ENCODE measurements at places on chromosomes 2 and 18. TPM values are rescaled to one million over a fixed set of nuclear protein-coding genes. Genes with fewer than 3 reads are reported as not detected.

DNA sequence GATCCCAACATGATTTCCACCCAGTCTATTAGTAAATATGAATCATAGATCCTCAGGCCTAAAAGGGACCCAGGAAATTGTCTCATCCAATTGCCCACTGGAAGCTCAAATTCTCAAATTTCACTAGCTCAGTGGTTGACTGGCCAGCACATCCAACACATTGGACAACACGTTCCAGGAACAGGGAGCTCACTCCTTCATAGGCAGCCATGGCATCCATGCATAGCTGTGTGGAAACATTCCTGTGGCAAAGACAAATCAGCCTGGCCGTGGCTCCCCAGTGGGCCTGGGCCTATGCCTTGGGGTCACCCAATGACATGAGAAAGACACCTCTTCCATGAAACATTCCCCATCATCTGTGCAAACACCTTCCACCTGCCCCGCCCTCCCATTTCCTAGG is 261.1 kb downstream of the ANAPC1 start:
- no peak for DNase-seq
- H3K27ac ChIP-seq: no peak overlapping the region
- no peaks in the 10 kb centered on the region for H3K27me3 ChIP-seq
- no peaks in the 10 kb centered on the region for H3K36me3 ChIP-seq
- no peaks in the 10 kb centered on the region for H3K4me1 ChIP-seq

DNA sequence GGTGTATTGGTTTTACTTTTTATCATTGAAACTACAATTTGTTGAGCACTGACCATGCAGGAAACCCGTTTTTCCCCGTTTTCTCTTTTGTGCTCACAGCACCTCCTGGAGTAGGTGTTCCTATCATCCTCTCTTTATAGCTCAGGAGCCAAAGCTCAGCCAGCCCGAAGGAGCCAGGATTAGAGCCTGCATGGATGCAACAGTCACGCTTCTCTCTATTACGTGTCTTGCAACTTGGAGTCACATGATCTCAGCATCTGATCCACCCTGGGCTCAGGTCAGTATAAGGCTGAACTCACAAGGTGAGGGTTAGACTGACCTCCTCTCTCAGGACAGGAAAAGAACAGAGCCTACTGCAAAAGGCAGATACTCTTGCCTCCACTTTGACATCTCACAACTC is 150.5 kb downstream of the MBP start:
- peaks cover 3% of the 10 kb centered on the region for H3K4me1 ChIP-seq
- no peak overlapping the region for H3K4me3 ChIP-seq
- no peaks in the 10 kb centered on the region for H3K27me3 ChIP-seq
- H3K27ac ChIP-seq: peak overlapping the region; percentile 69

- no peak overlapping the region for H3K27ac ChIP-seq
- no peaks in the 10 kb centered on the region for H3K4me1 ChIP-seq
- no peaks in the 10 kb centered on the region for H3K27me3 ChIP-seq
- no peak overlapping the region for H3K4me3 ChIP-seq
- H3K36me3 ChIP-seq: no peaks in the 10 kb centered on the region
Measured at GRCh38 chr2:135320465-135321355, 210.3 kb downstream of the ZRANB3 start.

GRCh38 chr2:105388971-105389381 is 9.9 kb downstream of the FHL2 start:
- H3K36me3 ChIP-seq: no peaks in the 10 kb centered on the region
- peaks cover 4% of the 10 kb centered on the region for H3K4me1 ChIP-seq
- H3K4me3 ChIP-seq: no peak overlapping the region
- peak overlapping the region; percentile 34 for H3K27ac ChIP-seq
- no peak for DNase-seq

- H3K4me1 ChIP-seq: no peaks in the 10 kb centered on the region
- no peaks in the 10 kb centered on the region for H3K27me3 ChIP-seq
- no peak for DNase-seq
Measured at GRCh38 chr2:57407772-57408201, 638.8 kb upstream of the VRK2 start.

- H3K4me1 ChIP-seq: peaks cover 21% of the 10 kb centered on the region
- H3K4me3 ChIP-seq: no peak overlapping the region
- H3K27ac ChIP-seq: peak overlapping the region; percentile 36
- no peaks in the 10 kb centered on the region for H3K27me3 ChIP-seq
Measured at GRCh38 chr2:237732790-237733381, 65.7 kb upstream of the RBM44 start.

The FEV gene
- 2.9 TPM for total RNA-seq

DNA sequence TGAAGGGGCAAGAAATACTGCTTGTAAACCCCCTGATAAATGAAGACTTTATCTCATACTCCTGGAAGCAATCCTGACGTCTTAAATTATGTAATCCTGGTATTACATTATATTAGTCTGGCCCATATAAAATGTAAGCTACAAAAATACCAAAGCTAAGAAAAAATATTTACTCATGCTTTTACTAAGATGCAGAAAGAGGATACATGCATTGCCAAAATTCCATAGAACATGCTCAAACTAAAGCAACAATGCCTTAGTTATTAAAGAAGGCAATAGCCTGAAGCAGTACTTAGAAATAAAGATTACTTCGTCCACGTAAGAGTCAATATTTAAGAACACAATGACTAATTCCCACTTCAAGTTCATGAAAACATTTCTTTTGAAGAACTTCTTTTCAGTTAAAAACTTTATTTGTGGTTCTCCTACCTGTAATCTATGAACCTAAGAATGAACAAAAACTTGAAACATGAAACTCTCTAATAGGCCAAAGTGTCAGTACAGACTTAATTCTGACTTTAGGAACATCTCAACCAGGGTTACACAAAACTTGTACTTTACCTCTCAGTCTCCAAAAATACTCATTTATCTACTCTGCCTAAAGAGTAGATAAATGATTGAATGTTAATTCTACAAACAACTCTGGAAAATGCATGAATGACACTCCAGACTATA is 117.3 kb downstream of the THADA start:
- DNase-seq: no peak
- no peaks in the 10 kb centered on the region for H3K36me3 ChIP-seq
- H3K4me1 ChIP-seq: no peaks in the 10 kb centered on the region
- no peak overlapping the region for H3K27ac ChIP-seq
- H3K27me3 ChIP-seq: no peaks in the 10 kb centered on the region

GRCh38 chr2:144559681-144560080 is 39.8 kb upstream of the ZEB2 start:
- H3K36me3 ChIP-seq: no peaks in the 10 kb centered on the region
- no peak overlapping the region for H3K4me3 ChIP-seq
- H3K4me1 ChIP-seq: no peaks in the 10 kb centered on the region
- H3K27ac ChIP-seq: no peak overlapping the region
- H3K27me3 ChIP-seq: no peaks in the 10 kb centered on the region

DNA sequence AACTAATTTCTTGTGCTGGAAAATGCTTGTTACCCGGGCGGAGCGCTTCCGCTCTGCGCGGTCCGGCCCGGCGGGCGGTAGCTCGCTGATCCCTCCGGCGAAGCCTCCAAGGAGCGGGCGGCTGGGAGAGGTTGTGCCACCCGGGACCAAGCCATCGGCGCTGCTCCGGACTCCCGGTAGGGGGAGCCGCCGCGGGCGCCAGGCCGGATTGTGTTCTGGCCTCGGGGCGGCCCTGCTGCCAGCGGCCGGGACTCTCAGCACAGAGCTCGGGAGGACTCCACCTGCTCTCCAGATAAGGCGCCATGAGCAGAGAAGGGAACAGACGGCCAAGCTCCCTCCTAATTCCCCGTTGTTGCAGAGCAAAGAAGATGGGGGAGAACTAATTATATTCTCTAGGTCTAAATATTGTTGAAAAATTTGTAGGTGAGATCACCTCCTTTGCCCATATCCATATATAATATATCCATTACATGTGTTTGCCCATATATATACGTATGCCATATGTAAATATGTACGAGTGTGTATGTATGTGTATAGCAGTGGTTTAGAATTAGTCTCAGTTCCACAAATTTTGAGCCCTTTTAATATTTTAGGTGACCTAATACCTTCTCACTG is 13.8 kb upstream of the SATB2 start:
- peaks cover 36% of the 10 kb centered on the region for H3K27me3 ChIP-seq
- no peaks in the 10 kb centered on the region for H3K36me3 ChIP-seq
- peak overlapping the region; percentile 43 for H3K4me3 ChIP-seq
- H3K27ac ChIP-seq: peak overlapping the region; percentile 84

The TMEM150A gene
- 7.2 TPM for total RNA-seq

- no peaks in the 10 kb centered on the region for H3K27me3 ChIP-seq
- no peak overlapping the region for H3K4me3 ChIP-seq
- no peak for DNase-seq
- no peak overlapping the region for H3K27ac ChIP-seq
Measured at GRCh38 chr2:15539999-15540398, 21.1 kb downstream of the NBAS start.

- peaks cover 8% of the 10 kb centered on the region for H3K27me3 ChIP-seq
- H3K4me1 ChIP-seq: peaks cover under 1% of the 10 kb centered on the region
- H3K4me3 ChIP-seq: no peak overlapping the region
- no peak for DNase-seq
Measured at GRCh38 chr2:240460781-240461431, 25.4 kb downstream of the GPC1 start.

The LOXHD1 gene
- total RNA-seq: not detected

The TXNL4A gene
- total RNA-seq: 101 TPM

DNA sequence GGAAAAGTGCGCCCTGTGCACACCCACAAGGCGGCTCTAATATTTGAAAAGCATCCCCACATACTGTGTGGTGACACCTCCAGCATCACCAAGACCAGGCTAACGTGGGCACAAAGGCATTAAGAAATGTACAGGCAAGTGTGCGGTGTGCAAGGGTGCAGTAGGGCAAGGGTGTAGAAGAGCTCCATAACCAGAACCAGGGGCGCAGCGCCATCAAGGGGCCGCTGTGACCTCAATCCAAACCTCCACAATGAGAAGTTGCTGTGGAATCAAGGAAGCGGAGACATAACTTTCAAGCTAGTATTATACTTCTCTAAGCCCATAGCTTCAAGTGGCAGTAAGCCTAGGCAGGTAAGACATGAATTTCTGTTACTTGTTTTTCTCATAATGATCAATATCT is 13.0 kb downstream of the L3MBTL4 start:
- DNase-seq: no peak
- no peaks in the 10 kb centered on the region for H3K36me3 ChIP-seq
- H3K4me1 ChIP-seq: no peaks in the 10 kb centered on the region

GRCh38 chr2:62824388-62824787 is 118.9 kb downstream of the EHBP1 start:
- no peaks in the 10 kb centered on the region for H3K27me3 ChIP-seq
- no peak for DNase-seq
- no peak overlapping the region for H3K4me3 ChIP-seq
- no peaks in the 10 kb centered on the region for H3K4me1 ChIP-seq

DNA sequence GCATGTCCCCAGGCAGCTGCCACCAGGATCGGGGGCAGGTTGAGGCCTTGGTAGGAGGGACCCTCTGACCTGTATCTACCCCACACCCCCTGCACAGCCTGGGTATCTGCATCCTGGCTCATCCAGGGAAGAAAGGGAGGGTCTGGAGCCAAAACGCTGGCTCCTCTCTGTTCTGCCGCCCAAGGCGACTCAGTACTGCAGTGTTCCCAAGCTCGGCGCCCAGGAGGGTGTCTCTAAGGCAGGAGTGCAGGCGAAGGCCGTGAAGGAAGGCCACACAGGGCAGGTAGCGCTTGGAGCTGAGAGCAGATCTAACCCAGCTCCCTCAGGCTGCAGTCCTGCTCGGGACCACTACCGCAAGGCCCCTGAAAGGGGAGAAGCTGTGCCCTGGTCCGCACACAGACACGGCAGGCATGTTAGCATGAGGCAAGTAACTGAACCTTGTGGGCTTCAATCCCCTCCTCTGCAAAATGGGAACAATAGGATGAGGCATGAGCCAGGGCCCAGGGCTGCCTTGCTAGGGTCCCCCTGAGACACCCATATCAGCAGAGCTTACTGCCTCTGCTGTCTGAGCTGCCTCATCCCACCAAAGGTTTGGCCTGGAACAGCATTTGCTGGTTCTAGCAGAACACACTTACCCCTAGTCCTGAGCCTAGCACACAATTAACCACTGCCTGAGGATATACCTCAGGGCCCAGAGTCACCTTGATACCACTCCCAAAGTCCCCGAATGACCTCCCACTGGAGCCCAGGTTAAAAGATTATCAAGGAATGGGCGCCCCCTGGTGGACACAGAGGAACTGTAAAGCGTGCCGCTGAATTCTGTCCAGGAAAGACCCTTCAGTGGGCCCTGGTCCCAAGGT is 6.5 kb downstream of the PTMA start:
- peaks cover 7% of the 10 kb centered on the region for H3K36me3 ChIP-seq

DNA sequence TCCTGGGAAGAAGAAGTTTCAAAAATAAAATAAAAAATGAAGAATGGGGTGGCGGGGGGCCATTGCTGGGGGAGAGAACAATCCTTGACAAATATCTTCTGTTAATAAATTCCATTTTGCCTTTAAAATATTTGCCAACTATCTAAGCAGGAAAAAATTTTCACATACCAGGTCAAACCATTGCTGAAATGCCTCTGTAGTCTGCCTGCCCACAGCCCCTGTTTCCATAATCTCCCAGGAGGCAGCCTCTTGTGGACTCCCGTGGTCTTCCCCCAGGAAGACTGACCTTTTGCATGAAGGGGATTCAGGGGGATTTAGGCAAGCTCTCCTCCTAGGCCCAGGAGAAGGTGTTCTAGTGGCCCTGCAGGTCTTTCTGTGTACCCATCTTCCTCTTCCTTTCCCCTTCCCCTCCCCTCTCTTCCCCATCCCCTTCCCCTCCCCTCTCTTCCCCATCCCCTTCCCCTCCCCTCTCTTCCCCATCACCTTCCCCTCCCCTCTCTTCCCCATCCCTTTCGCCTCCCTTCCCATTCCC is 61.0 kb downstream of the RPL37A start:
- no peaks in the 10 kb centered on the region for H3K27me3 ChIP-seq
- DNase-seq: no peak
- H3K4me3 ChIP-seq: no peak overlapping the region
- no peaks in the 10 kb centered on the region for H3K4me1 ChIP-seq
- H3K27ac ChIP-seq: no peak overlapping the region
- H3K36me3 ChIP-seq: no peaks in the 10 kb centered on the region

DNA sequence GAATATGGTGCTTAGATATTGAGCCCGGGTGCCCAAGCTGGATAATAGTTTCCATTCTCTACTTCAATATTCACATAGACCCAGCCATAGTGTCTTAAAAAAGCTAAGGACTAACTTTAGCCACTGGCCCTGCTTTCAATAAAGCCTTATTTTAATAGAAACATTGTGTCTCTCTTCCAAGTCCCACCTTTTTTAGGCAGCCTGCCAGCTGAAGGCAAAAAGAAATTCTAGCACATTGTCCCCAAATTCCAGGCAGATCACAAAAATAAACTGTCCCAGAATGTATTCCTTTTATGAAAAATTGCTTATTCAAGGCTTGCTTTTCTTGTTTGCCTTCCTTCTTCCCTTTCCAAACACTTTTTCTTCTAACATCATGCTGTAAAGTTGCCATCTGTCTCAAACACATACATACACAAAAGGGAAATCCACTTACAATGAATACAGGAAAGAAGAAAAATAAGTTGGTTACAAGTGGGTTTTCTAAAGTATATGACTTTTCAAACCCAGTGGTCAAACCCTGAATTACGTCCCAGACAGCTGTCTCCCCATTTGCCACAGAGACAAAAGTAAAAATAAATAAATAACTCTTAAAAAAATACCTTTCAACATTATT is 778.5 kb downstream of the BCL11A start:
- H3K27me3 ChIP-seq: no peaks in the 10 kb centered on the region
- no peaks in the 10 kb centered on the region for H3K4me1 ChIP-seq
- DNase-seq: no peak
- H3K4me3 ChIP-seq: no peak overlapping the region

The MTERF4 gene
- 20.2 TPM for total RNA-seq

GRCh38 chr2:191933307-191934105 is 86.6 kb upstream of the CAVIN2 start:
- H3K4me3 ChIP-seq: no peak overlapping the region
- no peaks in the 10 kb centered on the region for H3K36me3 ChIP-seq
